ENCODE measurements at places on chromosomes 3 and 15.
A peak's percentile ranks its signal among the peaks of the same experiment; 100 is the strongest.

DNA sequence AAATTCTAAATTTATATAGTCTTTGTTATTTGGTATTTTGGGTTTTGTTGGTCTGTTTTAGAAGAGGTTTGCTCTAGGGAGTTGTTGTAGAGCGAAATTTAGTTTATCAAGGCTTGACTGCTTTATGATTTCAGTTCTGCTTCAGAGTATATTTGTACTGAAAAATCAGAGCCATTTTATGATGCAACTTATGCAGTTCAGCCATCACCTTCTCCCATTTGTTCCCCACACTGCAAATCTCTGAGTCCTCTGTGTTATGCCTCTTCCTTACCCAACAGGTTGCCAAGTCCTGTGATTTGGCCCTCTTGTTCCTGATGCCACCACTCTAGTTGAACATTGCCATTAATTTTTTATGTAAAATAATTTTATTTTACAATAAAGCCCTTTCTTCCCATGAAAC lies 140.4 kb downstream of the ZNF609 start:
- H3K27ac ChIP-seq: no peak overlapping the region
- no peak for DNase-seq
- H3K36me3 ChIP-seq: no peaks in the 10 kb centered on the region
- no peaks in the 10 kb centered on the region for H3K4me1 ChIP-seq

DNA sequence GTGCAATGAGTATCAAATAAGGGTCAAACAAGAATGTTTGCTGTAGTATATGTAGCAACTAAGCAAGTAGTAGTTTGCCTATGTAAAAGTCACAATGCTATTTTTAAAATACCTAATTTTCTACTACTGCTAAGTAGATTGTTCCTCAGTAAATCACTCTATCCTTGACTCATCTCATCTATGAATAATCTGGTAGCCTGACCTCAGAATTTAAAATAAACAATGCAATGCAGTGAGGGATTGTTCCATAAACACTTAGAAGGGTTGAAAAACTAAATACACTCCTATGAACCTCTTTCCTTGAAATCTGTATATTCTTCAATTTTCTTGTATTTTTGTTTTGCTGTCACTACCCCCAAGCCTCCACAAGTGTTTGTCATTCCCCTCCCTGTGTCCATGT lies 253.3 kb downstream of the TBC1D5 start:
- no peaks in the 10 kb centered on the region for H3K4me1 ChIP-seq
- no peak for DNase-seq
- no peaks in the 10 kb centered on the region for H3K36me3 ChIP-seq
- H3K4me3 ChIP-seq: no peak overlapping the region
- H3K27ac ChIP-seq: no peak overlapping the region

DNA sequence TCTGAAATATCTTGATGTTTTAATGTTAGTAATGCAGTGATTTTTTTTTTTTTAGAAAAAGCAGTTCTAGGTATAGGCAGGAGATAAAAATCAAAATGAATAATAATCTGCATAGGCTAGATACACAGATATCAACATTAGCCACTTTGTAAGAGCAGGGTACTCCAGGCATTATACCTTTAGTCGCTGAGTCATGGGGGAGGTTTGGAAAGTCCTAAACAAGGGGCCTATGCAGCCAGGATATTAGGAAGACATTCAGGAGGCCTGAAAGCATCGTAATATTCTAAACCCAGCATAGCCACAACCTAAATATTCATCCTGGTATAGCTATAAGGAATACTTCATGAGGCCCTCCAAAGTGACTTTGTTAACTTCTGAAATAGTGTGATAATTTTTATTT lies 258.1 kb upstream of the NECTIN3 start:
- H3K36me3 ChIP-seq: no peaks in the 10 kb centered on the region
- no peaks in the 10 kb centered on the region for H3K27me3 ChIP-seq
- no peak overlapping the region for H3K27ac ChIP-seq
- no peak for DNase-seq
- H3K4me3 ChIP-seq: no peak overlapping the region

GRCh38 chr3:56836276-56837163 lies 34.8 kb upstream of the ARHGEF3 start:
- DNase-seq: peak; percentile 9
- no peaks in the 10 kb centered on the region for H3K36me3 ChIP-seq
- no peaks in the 10 kb centered on the region for H3K27me3 ChIP-seq
- H3K4me1 ChIP-seq: peaks cover 36% of the 10 kb centered on the region
- peak overlapping the region; percentile 55 for H3K27ac ChIP-seq

DNA sequence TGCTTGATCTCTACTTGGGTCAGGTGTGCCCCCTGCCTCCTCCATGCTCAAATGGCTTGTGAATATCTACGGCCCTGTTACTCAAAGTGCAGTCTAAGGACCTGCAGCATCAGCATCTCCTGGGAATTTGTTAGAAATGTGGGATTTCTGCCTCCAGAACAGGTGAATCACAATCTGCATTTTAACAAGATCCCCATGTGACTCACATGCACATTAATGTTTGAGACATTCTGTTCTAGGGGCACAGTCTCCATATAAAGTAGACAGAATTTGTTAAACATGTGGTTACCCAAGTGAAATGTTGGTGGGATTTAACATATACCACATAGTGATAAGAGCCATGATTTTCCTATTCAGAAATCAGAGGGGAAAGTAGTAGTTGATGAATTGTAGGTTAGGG lies 256.2 kb downstream of the NR1D2 start:
- no peak for DNase-seq
- no peak overlapping the region for H3K4me3 ChIP-seq
- no peaks in the 10 kb centered on the region for H3K27me3 ChIP-seq
- no peaks in the 10 kb centered on the region for H3K4me1 ChIP-seq
- H3K27ac ChIP-seq: no peak overlapping the region

DNA sequence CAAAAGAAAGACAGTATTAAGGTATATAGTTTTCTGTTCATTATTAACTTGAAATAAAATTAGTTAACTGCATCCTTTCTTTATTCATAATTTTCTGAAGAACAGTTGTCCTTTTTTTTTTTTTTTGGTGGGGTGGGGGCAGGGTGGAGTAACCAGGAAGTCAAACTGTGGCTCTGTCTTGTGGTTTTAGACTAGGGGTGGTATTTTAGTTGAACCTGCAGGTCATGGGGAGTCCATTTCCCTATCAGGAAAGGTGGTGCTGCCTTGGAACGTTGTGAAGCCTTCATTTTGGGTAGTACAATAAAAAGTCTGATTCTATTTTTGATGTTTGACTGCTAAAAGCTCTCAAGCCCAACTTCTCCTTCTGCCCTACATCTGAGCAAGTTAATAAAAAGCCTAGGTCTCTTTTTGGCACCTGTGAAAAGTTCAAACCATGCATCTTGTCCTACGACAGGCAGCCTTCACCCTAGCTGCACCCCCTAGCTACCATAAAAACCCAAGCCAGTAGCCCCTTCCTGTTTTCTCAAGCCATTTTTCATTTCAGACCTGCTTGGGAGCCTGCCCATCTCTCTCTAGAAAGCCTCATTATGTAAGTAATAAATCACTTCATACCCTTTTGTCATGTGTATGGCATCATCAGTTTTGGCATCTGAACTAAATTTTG lies 31.2 kb upstream of the RIOX2 start:
- no peaks in the 10 kb centered on the region for H3K36me3 ChIP-seq
- no peak overlapping the region for H3K4me3 ChIP-seq
- no peaks in the 10 kb centered on the region for H3K4me1 ChIP-seq
- H3K27ac ChIP-seq: no peak overlapping the region
- no peaks in the 10 kb centered on the region for H3K27me3 ChIP-seq

GRCh38 chr3:181935915-181936314 lies 224.2 kb downstream of the SOX2 start:
- no peak for DNase-seq
- no peaks in the 10 kb centered on the region for H3K27me3 ChIP-seq
- H3K4me3 ChIP-seq: no peak overlapping the region
- no peaks in the 10 kb centered on the region for H3K36me3 ChIP-seq

DNA sequence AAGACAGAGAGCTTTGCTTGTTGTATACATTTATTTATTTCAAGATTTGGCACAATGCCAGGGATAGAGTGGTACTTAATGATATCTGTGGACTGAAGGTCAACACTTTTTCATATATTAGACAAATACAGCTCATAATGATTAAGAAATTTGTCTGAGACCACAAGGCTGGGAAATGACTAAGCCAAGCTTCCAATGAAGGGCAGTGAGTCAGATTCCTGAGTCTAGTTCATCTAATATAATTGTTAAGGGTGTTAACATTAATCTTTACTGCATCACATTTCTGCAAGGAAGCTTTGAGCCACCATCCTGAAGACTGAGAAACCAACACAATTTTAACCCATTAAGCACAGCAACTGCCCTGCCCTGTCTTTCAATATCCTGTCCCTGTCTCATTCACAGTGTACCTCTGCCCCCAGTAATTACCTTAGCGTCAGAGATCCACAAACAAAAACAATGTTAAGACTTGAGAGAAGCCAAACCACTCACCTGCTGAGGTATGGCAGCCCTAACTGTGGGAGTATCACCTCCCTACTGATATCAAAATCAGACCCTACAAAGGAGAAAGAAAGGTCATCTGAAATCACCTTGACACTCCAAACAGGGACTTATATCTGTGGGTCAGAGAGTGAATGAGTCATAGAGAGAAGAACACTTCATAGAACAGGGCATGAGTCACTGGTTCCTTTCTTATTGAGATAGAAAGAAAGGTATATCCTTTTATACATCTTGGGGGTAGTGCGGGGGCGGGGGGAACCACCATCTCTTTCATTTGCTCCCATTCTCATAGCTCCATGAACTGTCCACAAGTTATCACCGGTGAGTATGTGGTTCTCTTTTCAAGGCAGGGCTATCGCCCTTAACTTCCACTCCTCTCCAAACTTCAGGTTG lies 74.7 kb downstream of the MAGI1 start:
- no peaks in the 10 kb centered on the region for H3K36me3 ChIP-seq
- DNase-seq: peak; percentile 31
- H3K4me1 ChIP-seq: peaks cover 33% of the 10 kb centered on the region
- peak overlapping the region; percentile 97 for H3K27ac ChIP-seq

DNA sequence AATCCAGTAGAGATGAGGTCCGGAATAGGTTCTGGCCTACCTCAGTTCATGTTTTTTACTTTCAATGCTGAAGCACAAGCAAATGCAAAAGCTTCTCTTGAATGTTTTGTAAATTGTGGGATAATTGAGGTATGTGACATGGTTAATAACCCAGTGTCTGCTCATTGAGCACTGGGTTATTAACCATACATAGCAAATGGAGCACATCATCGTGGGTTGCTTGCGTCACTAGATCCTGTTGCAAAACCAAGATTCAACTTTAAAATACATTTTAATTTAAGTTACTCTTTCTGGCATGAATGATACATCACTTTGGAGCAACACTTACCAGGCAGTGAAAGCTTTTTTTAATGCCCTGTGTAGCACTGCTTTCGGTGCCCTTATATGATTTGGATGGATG lies 165.6 kb downstream of the IGF1R start:
- H3K36me3 ChIP-seq: 0 out of 2 replicates have a peak, but pooled peaks cover 4% of the 10 kb centered on the region
- H3K4me3 ChIP-seq: no peak overlapping the region
- H3K27me3 ChIP-seq: no peaks in the 10 kb centered on the region

DNA sequence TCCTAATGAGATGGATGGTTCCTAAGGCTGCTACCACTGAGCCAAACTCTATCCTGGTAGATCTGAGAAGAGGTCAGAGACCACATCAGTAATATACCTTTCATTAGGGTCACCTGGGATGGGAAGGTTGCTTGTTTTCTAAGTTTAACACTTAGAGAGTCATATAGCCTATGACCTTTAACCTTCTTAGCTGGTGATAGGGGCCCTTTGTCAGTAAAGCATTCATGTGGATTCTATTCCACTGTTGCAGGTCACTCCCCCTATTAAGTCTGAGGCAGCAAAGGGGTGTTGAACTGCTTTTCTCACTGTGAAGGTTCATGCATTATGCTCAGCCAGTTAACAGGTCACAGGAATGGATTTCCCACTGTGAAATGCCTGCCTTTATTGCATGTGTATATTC lies 6.1 kb upstream of the ZNF609 start:
- H3K27me3 ChIP-seq: no peaks in the 10 kb centered on the region
- DNase-seq: no peak
- H3K27ac ChIP-seq: no peak overlapping the region
- no peaks in the 10 kb centered on the region for H3K4me1 ChIP-seq
- no peak overlapping the region for H3K4me3 ChIP-seq

GRCh38 chr3:67630666-67631362 lies 23.6 kb downstream of the SUCLG2 start:
- no peak overlapping the region for H3K27ac ChIP-seq
- no peak for DNase-seq
- no peaks in the 10 kb centered on the region for H3K4me1 ChIP-seq
- no peaks in the 10 kb centered on the region for H3K27me3 ChIP-seq
- H3K4me3 ChIP-seq: no peak overlapping the region

- peaks cover 5% of the 10 kb centered on the region for H3K36me3 ChIP-seq
- H3K27me3 ChIP-seq: no peaks in the 10 kb centered on the region
- no peak for DNase-seq
These were observed 18.2 kb upstream of the CPNE9 start for GRCh38 chr3:9685216-9686049.

GRCh38 chr3:64359735-64360134 lies 134.5 kb upstream of the PRICKLE2 start:
- H3K27me3 ChIP-seq: no peaks in the 10 kb centered on the region
- H3K4me3 ChIP-seq: no peak overlapping the region
- no peaks in the 10 kb centered on the region for H3K36me3 ChIP-seq
- DNase-seq: no peak
- no peak overlapping the region for H3K27ac ChIP-seq

GRCh38 chr3:109413049-109413448 lies 75.7 kb upstream of the DPPA4 start:
- no peak overlapping the region for H3K27ac ChIP-seq
- H3K27me3 ChIP-seq: no peaks in the 10 kb centered on the region
- no peak overlapping the region for H3K4me3 ChIP-seq
- H3K36me3 ChIP-seq: no peaks in the 10 kb centered on the region
- no peaks in the 10 kb centered on the region for H3K4me1 ChIP-seq

DNA sequence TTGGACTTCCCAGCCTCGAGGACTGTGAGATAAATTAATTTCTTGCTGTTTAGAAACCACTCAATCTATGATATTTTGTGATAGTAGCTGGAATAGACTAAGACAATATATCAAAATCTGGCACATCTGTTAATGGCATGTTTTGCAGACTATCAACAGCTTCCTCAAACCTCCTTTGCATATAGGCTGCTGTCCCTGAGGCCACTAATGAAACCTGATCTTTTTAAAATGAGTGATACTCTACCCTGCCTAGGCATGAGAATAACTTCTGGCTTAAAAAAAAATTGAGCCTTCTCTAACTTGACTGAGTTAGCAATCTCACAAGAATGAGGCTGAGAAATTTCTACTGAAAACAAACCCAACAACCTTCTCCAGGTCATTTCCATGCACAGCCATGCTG lies 176.0 kb upstream of the CRBN start:
- no peaks in the 10 kb centered on the region for H3K4me1 ChIP-seq
- no peak for DNase-seq
- H3K27me3 ChIP-seq: no peaks in the 10 kb centered on the region
- no peak overlapping the region for H3K4me3 ChIP-seq

DNA sequence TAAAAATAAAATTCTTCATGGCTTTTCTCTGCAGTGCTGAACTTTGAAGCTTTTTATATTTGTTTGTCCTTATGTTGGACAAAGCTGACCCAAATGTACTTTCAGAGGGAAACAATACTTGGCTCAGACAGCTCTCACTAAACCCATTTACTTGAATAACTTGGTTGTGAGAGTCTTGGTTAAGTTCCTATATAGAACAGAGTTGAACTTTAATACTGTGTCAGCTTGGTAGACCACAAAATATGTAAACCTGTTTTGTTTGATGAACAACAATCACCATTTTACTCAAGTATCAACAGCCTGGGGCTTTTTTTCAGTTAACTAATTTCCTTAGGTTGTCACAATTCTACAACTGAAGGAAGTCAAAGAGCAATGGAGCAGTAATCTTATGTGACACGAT lies 211.9 kb downstream of the CADM2 start:
- H3K4me1 ChIP-seq: peaks cover 28% of the 10 kb centered on the region
- peak; percentile 94 for DNase-seq
- H3K36me3 ChIP-seq: no peaks in the 10 kb centered on the region
- peak overlapping the region; percentile 74 for H3K27ac ChIP-seq
- no peaks in the 10 kb centered on the region for H3K27me3 ChIP-seq
